ENCODE measurements at places on chromosomes 4 and X.

GRCh38 chrX:53990171-53990570 lies 54.1 kb downstream of the PHF8 start:
- no peak for DNase-seq

GRCh38 chr4:167233685-167234315 lies 494 bp downstream of the SPOCK3 start:
- no peak for DNase-seq

- DNase-seq: no peak
Measured at GRCh38 chr4:152278505-152279233, 257.2 kb downstream of the FBXW7 start.

- no peak for DNase-seq
Measured at GRCh38 chr4:30103455-30103854, 616.7 kb upstream of the PCDH7 start.

- no peak for DNase-seq
Measured at GRCh38 chr4:62131049-62131448, 930.9 kb downstream of the ADGRL3 start.

- DNase-seq: no peak
Measured at GRCh38 chrX:27917713-27918500, 63.3 kb downstream of the DCAF8L1 start.

- DNase-seq: no peak
Measured at GRCh38 chr4:682490-683172, 6.3 kb downstream of the SLC49A3 start.

GRCh38 chr4:150164055-150164454 lies 85.8 kb downstream of the DCLK2 start:
- no peak for DNase-seq

DNA sequence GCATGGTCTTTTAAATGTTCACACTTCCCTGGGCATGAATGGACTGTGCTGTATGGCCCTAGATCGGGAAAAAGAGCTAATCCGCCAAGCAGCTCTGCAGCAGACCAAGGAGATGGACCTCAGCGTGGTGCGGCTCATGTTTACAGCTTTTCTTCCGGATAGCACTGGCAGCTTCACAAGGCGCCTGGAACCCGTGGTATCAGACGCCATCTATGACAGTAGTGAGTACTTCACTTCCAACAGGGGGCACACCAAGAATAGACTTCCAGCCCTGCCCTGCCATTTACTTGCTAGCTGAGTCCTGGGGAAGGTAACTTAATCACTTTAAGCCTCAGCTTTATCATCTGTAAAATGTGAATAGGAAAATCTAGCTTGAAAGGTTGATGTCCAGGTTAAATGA lies 77.7 kb downstream of the NFKB1 start:
- DNase-seq: no peak

GRCh38 chrX:13911586-13911985 lies 94.7 kb upstream of the GPM6B start:
- DNase-seq: no peak

DNA sequence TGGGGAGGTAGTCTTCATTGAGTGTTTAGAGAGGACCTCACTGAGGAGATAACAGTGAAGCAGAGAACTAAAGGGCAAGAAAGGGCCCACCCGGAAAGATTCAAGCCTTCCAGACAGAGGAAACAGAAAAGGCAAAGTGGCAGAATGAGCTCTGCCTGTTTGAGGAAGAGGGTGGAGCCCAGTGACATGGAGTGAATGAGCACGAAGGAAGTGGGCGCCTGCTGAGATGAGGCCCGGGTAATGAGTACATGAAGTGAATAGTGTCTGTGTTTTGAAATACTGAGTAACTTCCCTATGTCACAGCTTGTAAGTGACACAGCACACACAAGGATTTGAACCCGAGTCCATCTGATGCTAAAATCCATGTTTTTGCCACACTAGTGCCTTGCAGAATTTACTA lies 32.5 kb upstream of the TLR2 start:
- no peak for DNase-seq

- no peak for DNase-seq
Measured at GRCh38 chr4:178356725-178357124, 914.5 kb upstream of the AGA start.

DNA sequence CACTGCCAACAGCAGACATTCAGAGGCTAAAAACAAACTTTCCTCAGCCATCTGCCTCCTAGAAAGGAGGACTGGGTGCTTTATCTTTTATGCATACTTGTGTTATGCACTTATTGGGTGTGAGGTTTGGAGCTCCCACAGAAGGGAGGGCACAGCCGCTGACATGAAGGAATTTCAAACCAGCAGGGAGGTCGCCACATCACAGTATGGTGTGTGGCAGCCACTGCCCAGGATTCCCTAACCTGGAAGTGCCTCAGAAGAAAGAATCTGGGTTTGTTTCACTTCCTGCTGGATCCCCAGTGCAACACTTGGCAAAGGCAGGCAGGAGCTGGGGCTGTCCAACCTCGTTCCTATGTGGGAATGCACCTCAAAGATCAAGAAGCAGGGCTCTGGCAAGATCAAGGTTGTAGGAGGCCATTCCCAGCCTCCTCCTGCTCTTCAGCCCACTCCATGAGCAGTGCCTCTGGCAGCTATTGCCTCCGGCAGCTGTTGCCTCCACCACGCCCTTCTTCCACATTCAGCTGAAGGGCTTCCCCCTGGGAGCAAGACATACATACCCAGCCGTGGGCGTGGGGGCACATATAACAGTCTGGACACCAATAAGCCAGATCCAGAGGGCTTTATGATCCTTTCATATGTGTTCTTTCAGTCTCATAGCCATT lies 109.0 kb upstream of the MAMLD1 start:
- no peak for DNase-seq

GRCh38 chr4:112706840-112707207 lies 69.9 kb downstream of the LARP7 start:
- no peak for DNase-seq

- no peak for DNase-seq
Measured at GRCh38 chrX:42809569-42809968, 31.6 kb upstream of the PPP1R2C start.

GRCh38 chrX:13645464-13646153 lies 7.3 kb upstream of the TCEANC start:
- no peak for DNase-seq

- DNase-seq: no peak
Measured at GRCh38 chrX:130834149-130834548, 68.9 kb downstream of the ENOX2 start.

DNA sequence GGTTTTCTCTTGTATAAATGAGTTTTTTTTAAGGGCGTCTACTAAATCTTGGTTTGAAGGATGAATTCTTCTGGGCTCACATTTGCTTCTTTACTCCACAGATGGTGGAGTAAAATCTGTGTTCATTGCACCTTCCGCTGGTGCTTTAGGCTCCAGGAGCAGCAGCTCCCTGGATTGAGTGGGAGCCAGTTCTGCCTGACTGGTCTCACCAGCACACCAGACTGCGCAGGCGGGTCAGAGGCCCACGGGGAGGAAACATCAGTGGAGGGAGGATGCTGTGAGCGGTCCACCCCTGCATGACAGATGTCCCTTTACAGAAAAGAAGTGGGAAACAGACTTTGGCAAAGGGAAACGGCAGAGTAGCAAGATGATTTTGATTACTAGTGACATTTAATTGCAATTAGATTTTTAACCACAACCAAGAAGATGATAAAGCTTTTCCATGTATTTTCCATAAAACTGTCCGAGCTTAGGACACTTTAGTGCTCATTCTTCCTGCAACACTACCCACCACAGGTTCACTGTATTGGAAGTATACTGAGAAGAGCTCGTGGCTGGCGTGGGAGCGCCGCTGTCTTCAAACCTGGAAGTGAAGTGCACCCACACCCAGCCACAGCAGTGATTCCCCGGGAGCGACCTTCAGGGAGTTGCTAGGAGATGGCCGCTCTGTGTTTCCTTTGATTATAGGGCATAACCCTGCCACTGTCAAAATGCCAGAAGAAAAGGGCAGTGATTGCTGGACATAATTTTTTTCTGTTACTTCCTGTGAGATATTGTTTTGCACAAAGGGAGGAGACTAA lies 95.2 kb downstream of the SORBS2 start:
- no peak for DNase-seq

GRCh38 chr4:4613126-4613465 lies 71.2 kb upstream of the STX18 start:
- DNase-seq: no peak

DNA sequence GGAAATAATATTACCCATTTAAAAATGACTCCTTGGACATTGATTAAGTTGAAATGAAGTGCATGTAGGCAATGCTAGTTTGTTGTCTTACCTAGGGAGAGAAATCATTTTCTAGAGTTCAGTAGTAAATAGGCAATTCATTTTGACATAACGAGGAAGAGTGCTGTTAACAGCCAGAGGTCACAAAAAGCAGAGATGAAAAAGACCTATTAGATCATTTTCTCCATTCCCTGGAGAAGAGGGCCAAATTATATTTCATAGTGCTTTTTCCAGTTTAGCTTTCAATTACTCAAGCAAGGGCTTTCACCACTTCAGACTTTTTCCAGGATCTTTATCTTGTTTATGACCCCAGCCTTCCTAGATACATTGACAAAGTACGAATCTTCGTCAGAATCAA lies 374.3 kb upstream of the GALNT7 start:
- no peak for DNase-seq

- DNase-seq: no peak
Measured at GRCh38 chr4:11857881-11858280, 429.2 kb upstream of the HS3ST1 start.

GRCh38 chr4:1221155-1221870 lies 27.6 kb downstream of the CTBP1 start:
- DNase-seq: no peak

GRCh38 chrX:22395372-22395771 lies 122.7 kb downstream of the CBLL2 start:
- DNase-seq: no peak

GRCh38 chr4:13616597-13616996 lies 10.9 kb downstream of the BOD1L1 start:
- no peak for DNase-seq

DNA sequence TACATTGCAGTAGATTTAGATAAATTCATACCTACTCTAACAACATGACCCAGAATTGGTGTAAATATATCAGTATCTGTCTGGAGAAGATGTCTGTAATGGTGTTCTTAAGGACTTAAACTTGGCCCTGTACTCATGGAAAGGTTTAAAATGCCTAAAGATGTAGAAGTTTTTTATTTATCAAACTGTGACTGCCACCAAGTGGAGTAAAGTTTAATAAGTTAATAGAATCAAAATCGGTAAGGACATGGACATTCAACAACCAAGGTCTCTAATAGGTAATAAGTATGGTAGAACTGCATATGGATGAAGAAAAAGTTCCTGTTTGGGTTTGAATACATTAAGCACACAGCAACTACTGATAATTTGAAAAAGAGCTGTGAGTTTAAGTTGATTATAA lies 474.0 kb upstream of the NDST3 start:
- DNase-seq: no peak

- no peak for DNase-seq
Measured at GRCh38 chr4:5395781-5396180, 312.6 kb downstream of the EVC2 start.

- DNase-seq: no peak
Measured at GRCh38 chrX:137428766-137429591, 136.9 kb upstream of the ZIC3 start.

DNA sequence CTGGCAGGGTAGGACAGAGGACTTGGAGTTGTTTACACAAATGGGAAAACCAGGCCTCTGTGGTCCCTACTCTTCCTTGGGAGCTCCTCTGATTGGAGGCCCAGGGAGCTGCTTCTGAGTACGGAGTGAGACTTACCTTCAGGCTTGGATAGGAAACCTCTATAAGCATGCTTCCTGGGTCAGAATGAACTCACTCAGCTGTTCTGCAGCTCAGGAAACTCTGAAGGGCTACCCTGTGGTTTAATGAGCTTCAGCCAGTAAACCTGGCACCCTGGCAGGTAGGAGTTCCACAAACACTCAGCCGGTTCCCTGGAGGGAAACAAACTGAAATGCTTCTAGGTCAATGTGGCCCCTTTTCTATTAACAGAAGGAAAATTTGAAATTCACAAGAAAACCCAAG lies 51.0 kb upstream of the TFDP3 start:
- no peak for DNase-seq

DNA sequence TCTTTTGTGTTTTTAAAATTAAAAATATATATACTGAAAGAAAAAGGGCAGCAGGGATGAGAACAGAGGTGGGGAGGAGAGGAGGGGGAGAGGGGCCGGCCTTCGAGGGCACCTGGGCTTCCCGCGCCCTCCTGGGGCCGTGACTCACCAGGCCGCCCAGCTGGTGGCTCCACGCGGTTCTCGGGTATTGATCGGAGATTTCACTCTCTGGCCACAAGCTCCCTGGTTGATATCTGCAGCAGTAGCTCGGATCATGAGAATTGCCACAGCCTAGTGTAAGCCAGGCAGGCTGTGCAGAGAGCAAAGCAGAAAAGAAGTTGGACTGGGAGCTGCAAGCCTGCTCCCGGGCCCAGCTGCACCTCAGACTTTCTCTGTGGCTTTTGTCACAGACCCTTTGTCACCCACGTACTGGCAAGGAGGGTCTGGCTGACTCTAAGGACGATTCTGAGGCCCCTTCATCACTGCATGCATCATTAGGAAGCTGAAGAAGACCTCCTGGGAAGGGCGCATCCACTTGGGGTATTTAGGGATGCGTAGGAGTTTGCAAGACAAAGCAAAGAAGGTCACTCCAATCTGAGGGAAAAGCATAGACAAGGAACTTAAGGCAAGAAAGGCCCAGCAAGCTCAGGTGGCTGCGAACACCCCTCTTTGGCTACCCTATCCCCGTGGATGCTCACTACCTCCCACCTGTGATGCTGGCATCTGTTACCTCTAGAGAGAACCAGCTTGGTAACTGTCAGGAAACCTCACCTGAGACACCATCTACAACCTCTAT lies 71.7 kb downstream of the CPZ start:
- DNase-seq: no peak

GRCh38 chr4:83560523-83560922 lies 24.6 kb downstream of the GPAT3 start:
- no peak for DNase-seq

DNA sequence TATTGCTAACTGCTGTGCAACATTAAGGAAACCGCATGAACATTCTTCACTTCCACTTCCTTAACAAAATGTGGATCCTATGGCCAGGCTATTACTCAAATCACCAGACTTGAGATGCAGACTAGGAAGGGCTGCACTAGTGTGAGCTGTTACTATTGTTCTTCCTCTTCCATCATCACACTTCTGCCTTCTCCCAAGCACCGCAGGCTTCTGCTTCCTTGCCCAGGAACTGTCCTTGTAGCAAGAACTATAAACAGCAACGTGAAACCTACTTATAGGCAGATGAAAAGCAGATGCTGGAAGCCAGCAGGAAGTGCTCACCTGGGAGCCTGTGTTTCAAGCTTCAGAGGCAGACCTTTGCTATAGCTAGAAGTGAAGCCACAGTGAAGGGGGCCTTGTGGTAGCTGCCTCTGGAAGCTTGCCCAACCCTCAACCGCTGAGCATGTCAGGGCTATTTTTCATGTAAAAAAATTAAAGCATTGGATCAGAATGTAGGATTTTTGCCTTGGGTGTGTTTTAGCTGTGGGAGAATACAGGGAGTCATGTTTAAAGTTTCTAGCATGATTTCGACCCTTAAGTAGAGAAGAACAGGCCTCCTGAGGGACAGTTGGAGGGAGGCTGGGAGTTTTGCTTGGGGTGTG lies 43.9 kb downstream of the CLNK start:
- DNase-seq: no peak

- no peak for DNase-seq
Measured at GRCh38 chr4:87038837-87039615, 104.2 kb downstream of the AFF1 start.
